ENCODE measurements at places on chromosomes 7 and 10.

- peak; percentile 95 for DNase-seq
These were observed 41.5 kb upstream of the KMT2E start for GRCh38 chr7:104972500-104972899.

DNA sequence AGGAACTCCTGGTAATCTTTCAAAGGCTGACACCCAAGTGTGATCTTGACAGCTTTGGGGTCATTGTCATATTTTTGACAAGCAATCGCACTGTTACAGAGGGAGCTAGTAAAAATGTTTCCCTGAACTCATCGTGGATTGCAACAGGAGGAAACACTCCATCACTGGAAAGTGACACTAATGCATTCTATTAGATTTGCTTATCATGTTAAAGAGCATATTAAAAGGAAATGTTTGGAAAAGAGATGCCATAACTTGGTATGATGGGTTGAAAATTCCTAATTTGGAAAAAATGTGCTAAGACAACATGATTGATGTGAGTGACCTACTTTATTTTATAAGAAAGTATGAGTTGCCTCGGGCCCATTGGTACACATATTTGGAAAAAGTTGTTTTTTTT is 22.7 kb upstream of the EMX2 start:
- no peak for DNase-seq

- no peak for DNase-seq
These were observed 69.8 kb upstream of the GSDME start for GRCh38 chr7:24827027-24827426.

DNA sequence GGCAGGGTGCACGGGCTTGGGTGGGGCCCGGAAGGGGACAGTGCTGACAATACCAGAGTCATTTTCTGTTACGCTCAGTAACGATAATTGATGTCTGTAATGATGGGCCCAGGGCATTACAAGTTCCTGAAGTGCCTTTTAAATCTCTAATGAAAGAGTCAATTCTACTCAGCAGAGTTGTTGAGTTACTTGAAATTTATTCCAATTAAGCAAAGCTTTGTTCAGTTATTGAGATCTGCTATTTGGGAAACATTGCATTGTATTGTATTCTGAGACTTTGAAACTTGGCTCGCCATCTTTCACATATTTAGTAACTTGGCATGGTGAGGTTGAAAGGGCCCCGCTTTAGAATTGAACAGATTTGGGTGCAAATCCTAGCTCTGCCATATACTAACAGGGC is 34.7 kb downstream of the MINDY4 start:
- DNase-seq, result no peak

DNA sequence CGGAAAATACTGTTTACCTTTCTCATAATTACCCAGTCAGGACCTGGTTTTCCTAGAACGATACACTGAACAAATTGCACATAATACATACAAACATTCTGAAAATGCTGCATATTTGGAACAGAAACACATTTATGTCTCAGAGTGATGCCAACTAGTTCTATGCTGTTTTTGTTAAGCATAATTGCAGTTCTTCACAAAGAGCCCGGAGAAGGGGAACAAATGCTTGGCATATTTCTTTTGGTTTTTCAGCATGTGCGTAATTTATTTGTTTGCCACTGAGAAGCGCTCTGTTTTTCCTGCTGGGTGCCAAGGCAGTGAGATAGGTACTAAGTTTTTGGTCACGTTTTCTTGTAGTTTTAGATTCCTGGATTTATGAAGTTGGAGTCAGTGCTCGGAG is 181.0 kb upstream of the MDFIC start:
- no peak for DNase-seq

DNA sequence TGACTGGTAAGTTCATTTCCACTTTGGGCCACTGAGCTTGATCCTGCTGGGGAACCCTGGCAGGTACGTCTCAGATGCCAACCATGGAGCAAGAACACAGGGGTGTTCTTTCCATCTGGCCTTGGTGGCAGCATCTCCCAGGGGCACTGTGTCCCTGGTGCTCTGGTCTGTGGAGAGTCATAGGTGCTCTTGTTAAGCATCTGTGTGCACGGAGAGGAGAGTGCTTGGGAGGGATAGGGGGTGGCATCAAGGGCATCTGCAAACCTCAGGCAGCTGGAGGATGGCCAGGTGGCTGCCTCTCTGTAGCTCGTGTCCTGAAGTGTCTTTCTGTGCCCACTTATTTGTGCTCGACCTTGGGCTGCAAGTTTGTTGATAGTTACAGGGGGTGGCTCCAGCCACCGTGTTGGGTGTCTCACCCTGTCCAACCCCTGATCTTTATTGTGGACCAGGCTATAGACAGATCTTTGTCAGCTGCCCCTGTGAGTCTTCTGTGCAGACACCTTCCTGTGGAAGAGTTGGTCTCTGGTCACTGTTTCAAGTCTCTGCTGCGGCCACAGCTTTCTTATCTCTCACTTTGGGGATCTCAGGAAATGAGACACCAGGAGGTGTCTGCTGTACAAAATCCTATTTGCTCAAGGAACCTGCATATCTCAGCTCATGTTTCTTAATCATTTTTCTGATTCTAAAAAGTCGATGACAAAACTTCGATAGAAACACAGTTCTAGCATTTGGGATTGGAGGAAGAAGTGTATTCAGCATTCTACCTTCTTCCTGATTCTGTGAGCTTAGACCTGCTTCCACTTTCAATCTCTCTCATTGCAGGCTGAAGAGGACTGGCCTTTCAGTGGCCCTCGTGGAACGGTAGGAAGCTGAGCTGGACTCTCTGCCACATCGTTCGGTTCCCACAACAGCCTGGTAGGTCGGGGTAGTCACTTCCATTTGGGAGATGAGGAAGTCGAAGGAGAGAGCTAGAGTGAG is 17.2 kb upstream of the GIMAP8 start:
- no peak for DNase-seq

GRCh38 chr10:20984662-20985061 is 87.6 kb upstream of the NEBL start:
- DNase-seq, result no peak

DNA sequence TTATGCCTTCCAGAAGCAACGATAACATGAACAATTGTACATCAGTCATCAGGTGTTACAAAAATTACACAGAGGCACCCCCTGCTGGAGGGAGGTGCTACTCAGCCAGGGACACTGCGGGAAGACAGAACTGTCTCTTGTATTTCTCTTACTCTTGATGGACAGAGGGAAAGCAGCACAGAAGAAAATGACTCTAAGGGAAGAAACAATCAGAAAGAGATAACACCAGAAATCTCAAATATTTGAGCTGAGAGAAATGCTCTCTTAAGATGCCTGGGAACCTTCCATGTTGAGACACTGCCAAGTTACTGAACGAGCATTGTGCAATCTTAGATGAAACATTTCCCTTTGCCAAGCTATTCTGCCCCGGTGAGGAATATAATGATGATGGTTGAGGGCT is 227.6 kb upstream of the NPSR1 start:
- peak; percentile 29 for DNase-seq

GRCh38 chr7:31302356-31302755 is 38.2 kb downstream of the NEUROD6 start:
- no peak for DNase-seq

- no peak for DNase-seq
These were observed 31.0 kb downstream of the PHYH start for GRCh38 chr10:13268841-13269240.

- DNase-seq, result peak; percentile 41
These were observed 98.8 kb downstream of the SDK1 start for GRCh38 chr7:3399858-3400257.

GRCh38 chr7:55476852-55477780 is 95.2 kb downstream of the VOPP1 start:
- no peak for DNase-seq

DNA sequence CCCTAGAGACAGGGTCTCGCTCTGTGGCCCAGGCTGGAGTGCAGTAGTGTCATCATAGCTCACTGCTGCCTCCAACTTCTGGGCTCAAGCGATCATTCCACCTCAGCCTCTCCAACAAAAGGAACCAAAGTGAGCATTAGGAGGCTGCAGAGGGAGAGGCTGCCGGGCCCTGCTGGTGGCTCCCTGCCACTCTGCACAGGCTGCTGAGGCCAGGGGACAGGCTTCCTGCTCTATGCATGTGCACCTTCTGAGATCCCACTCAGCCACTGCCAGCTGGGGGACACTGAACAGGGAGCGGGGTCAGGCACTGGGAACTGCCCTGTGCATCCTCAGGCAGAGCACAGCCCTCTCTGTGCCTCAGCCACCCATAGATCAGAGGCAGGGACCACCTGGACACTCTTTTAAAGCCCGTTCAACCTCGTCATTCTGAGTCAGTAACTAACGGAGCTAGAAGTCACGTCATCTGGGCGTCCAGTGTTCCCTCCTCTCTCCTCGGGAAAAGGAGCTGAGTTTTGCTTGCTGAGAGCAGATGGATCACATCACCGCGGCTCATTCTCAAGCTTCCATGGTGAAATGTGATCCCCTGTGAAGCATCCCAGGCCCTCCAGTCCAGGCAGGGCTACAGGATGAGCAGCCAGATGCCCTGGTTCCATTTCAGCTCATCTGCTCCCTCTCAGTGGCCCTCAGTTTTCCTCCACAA is 109.6 kb downstream of the MYL10 start:
- peak; percentile 91 for DNase-seq

DNA sequence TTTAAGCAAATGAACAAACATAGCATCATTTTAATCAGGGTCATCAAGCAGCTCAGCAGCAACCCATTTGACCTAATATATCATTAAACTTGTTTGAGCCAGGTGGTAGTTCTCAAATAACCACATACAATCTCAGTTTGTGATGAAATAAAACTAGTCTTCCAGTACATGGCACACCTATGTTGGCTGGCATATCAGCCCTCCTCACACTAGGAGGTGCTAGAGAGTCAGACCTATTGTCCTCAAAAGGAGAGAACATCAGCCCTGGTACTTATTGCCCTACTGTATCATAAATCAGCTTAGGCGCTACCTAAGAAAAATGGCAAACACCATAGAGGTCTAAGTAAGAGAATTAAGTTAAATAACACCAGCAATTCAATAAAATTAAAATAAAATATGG is 81.7 kb downstream of the CABCOCO1 start:
- DNase-seq, result no peak

GRCh38 chr7:155064186-155064585 is 5.9 kb upstream of the HTR5A start:
- DNase-seq, result no peak

DNA sequence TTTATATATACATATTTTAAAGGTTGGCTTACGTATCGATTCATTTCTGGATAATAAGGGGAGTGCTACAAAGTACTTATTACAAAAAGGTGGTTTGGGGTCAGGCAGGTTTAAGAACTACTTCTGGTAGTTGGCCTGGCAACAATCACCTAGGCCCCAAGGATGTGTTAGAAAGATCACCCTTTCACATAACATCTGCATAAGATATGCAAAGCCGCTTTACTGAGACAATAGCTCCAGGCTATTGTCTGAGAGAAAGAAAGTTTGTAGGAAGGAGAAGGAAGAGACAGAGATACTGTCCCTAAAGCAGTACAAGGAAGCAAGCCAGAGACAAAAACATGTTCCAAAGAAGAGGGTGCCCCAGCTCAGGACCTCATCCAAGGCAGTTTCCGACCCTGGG is 6.2 kb downstream of the PAXIP1 start:
- DNase-seq, result no peak

DNA sequence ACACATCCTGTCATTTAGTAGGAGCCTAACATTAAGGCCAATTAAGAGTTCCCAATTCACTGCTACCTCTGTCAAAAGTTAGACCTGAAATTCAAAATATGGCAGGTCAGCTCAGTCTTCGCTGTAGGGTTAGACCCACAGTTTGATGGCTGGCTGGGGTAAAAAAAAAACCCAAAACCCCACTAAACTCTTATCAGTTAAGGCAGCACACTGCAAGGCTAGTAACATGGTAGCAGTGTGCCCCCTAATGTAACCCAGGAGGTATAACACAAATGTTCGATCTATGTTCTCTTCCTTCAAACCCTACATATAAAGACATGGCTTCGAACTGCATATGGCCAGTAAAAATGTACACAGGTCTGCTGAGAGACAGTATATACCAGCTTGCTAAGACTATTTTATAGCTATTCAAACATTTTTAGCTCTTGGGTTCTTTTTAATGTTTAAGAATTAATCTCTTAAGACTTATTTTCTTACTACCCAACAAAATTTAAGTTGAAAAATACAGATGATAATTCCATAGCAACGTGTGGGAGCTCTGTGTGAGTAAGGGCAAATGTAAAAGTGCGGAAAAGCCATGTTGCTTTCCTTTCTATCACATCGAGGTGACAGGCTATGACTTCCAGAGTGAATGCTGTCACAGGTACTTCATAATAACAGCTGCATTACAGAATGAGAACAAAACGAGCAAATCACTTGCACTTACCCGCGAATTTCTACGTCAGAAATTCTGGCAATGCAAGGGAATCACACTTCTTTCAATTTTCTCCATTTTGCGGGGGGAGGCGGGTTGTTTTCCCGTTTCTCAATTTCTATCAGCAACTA is 168.4 kb upstream of the IMMP2L start:
- peak; percentile 35 for DNase-seq

- DNase-seq, result no peak
These were observed 302.7 kb downstream of the HDAC9 start for GRCh38 chr7:18798088-18798906.

GRCh38 chr7:97623333-97623732 is 108.6 kb upstream of the TAC1 start:
- DNase-seq, result no peak

GRCh38 chr7:134902058-134902457 is 84.2 kb upstream of the AGBL3 start:
- no peak for DNase-seq

DNA sequence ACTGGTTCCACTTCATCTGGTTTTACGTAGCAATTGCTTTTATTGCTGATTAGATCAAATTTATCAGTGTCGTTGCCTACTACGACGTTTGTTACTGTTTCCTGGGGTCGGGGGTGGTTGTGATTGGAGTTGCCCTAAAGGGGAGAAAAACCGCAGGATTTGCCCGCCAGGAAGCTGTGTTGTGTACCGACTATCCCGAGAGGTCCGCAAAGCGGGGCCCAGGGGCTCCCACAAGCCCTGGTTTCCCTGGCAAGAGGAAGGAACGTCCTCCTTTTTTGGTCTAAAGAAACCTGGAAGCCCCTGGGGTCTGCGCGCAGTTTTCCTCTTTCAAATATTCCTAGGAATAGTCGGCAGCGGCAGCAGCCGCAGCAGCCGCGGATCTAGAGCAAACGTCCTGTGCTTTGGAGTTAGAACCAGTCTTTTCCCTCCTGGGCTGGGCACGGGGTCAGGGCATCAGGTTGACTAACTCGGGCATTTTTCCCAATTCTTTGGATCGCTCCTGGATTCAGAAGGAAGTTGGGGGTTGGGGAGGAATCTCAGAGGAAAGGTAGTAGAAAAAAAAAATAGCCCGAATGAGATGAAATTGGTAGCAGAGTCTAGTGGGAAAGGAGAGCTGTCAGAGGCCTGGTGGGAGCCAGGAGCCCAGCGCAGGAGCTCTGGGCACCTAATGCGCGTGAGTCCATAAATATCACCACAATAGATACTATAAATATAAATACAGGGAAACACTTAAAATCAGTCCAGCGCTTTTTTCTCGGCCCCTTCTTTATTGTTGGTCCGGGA is 4.6 kb downstream of the VAX1 start:
- DNase-seq, result no peak
